ENCODE measurements at places on chromosomes 5 and 9.

DNA sequence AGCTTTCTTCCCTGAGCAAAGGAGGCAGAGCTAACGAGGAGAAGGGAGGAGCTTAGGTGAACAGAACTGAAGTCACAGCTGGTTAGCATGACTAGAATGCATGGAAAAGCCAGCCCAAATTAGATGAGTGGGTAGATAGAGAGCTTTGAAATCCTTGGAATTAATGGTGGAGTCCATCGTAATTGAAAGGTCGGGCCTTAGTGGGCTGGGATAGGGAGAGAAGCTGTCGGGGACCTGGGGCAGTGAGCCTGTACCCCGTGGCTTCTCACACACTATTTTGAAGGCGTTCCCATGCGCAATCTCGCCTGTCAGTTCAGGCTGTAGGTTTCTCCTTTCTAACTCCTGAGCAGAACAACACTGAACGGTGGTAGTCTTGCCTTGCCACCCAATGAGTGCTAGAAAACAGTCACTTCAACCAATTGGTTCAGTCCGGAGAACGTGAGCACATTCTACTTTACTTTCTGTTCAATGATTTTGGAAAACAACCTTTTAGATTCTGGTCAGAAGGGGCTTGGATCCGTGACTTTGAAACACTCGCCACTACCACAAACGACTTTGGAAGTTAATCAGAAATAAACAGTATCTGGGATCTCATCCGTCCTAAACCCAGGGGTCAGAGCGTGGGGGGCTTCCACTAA is 655 bp upstream of the RAI14 start:
- DNase-seq, result no peak

DNA sequence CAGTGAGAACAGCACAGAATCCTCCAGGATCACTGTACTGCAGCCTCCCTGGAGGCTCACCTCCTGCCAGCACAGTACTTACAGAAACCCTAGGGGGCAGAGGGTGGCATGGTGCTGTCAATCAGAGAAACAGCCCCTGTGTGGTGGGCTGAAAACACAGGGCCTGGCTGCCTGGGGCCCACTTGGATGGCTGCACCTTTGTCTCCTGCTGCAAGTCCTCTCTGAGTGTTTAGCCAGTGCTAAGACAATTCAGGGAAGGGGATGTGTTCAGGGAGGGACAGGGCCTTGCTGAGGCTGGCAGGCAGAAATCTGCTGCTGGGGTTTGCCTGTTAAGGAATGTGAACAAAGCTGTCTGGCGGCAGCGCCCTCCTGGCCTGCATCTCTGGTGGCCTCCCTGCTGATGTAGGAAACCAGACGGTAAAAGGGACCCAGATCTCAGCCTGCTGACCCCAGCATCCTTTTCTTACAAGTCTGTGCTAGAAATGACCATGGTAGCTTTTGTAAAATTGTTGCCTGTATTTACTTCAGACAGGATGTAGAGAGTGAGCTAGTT is 39.5 kb downstream of the PRRC2B start:
- DNase-seq, result no peak

- DNase-seq, result no peak
Observed at GRCh38 chr5:9441610-9442009, 104.3 kb downstream of the SEMA5A start.

DNA sequence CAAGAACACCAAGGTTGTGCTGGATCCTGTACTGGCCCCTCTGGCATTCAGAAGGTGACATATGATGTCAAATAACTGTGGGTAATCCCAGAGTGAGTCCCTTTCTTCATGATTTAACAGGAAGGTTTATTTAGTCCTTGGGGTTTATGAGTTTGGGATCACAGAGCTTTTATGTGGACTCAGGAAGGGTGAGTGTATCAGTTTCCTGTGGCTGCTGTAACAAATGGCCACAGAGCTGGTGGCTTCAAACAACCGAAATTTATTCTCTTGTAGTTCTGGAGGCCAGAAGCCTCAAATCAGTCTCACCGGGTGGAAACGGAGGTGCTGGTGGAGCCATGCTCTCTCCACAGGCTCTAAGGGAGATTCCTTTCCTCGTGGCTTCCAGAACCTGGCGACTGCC is 157.7 kb downstream of the MELK start:
- DNase-seq, result no peak

- no peak for DNase-seq
Observed at GRCh38 chr5:93830893-93831292, 89.5 kb upstream of the POU5F2 start.

DNA sequence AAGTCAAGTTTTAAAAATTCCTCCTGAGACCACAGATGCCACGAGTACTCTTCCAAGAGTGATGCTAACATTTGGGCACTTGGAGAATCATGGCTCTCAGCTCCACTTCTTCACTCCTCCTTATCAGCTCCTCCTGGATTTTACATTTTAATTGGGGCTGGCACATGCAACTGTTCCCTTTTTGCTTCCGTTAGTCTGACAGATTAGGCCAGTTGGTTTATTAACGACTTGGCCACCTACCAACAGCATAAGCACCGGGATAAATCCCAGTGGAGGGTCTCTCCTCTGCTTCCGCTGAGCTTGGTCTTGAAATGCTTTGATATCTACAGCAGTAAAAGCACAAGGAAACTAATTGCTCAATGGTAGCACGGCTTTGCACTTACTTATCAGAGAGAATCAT is 134.6 kb upstream of the RASEF start:
- DNase-seq, result no peak

- DNase-seq, result no peak
Observed at GRCh38 chr5:76683816-76684731, 31.9 kb upstream of the F2R start.

DNA sequence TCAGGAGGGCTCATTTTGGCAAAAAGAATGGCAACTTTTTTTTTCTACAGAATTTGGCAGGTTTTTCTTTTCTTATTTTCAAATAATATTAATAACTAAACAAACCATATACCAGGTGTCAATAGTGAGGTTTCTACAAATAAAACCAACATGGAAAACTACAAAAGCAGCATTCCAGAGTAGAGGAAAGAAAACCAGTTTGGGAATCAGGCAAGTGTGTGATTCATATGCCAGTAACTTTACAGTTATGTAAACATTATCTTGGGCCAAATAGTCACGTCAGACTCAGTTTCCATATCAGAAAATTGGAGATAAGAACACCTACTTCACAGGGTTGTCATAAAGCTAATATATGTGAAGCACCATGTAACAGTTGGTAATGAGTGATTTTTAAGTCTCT is 51.7 kb downstream of the FBXW11 start:
- no peak for DNase-seq

DNA sequence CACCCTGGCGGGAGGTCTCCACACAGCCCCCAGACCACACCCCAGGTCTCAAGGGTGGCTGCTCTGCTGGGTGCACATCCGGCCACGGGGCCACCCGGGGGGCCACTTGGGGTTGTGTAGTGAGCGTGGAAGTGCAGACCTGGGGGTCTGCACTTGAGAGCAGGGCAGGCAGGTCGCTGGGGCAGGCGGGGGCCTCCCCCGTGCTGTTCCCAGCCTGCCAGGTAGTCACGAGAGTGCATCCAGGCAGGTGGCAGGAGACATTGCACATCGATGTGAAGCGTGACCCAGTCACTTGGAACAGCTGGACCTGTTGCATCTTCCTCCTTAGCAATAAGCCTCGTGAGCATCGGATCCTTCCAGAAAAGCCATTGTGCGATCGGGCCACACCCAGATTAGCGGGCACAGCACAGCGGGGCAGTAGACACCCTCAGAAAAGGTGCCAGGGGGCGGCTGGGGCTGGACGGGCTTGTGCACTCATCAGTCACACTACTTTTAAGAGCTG is 4.8 kb upstream of the ENTPD8 start:
- no peak for DNase-seq

GRCh38 chr5:83586874-83587776 is 115.6 kb downstream of the VCAN start:
- no peak for DNase-seq

GRCh38 chr9:96450613-96451528 is 902 bp downstream of the HABP4 start:
- peak; percentile 22 for DNase-seq

GRCh38 chr5:10480237-10480985 is 38.7 kb downstream of the ROPN1L start:
- no peak for DNase-seq

GRCh38 chr9:128918921-128919320 is 1.9 kb upstream of the PHYHD1 start:
- DNase-seq, result no peak

DNA sequence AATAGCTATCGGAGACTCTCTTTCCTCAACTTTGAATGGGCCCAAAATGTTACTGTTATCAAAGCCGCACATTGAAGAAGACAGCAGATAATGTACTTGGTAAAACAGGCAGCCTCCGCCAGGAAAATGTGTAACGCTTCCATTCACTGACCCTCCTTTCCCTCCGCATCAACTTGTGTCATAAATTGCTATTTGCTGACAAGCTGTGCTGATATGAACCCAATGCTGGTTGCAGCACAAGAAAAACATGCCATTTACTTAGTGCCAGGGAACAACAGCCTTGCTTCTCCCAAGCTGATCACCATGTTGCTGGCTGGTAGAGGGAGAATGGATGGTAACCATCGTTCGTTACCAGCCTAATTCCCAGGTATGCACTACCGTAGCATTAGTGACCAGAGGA is 162.6 kb upstream of the PPP1R2B start:
- DNase-seq, result no peak

DNA sequence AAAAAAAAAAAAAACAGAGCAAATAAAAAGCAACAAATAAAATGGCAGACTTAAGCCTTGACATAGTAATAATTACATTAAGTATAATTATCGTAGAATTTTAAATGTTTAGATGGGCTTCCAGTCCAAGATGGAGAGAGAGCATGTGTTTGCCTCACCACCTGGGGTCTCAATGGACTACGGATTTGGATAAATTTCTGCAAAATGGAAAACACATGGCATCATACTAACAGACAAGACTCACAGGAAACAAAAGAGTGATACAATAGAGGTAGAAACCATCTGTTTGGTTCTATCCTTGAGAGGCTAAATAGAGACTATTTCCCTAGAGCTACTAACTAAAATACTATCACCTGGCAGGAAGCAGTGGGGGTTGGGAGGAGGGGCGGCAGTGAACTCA is 144.3 kb downstream of the MUSK start:
- DNase-seq, result no peak

DNA sequence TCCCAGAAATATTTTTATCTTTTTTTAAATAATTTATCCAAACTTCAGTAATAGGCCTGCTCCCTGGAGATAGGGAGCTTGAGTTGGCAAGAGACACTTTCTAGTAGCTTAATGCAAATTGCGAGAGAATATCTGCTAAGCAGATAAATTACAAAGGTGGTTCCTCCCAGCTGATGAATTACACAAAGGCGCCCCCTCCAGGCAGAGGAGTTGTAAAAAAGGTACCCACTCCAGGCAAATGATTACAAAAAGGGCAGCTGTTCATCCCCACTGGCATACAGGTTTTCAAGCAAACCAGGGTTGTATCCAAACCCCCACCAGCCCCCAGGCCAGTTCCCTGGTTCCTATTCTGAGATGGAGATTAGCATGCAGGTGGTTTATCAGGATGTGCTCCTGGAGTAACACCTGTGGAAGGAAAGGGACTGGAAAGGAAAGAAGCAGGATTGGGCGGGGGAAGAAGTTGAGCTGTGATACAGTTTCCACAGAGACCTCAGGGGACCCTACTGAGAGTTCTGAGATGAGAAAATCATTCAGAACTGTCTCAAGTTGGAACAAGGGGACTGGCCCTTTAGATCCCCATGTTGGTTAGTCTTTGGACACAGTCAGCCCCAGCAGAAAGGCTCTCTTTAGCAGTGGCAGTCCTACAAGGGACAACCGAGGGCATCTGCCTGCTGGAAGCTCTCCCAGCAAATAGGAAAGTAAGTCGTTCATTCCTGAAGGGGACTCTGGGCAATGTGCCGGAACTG is 25.5 kb downstream of the ESM1 start:
- DNase-seq, result no peak

GRCh38 chr9:137639303-137640051 is 20.7 kb downstream of the EHMT1 start:
- DNase-seq, result no peak

Data from left ventricle myocardium inferior (tissue), 1 donor.